ENCODE measurements at places on chromosomes 3 and 15.

DNA sequence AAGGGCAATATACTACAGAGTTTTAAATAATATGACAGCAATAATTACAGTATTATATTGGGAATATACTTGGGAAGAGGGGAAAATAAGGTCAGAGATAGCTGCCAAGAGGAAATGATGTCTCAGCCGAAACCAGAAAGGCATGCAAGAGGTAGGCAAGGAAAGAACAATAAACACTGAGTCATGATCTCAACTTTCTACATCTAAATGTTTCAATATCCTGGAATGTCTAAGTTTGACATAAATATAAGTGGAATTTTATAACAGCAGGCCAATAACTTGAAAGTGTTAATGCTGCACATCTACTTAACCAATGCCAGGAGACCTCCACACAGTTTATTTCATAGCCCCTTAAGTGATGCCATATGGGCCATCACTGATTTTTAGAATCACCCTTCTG lies 99.8 kb upstream of the CPNE4 start:
- peak; percentile 90 for DNase-seq

DNA sequence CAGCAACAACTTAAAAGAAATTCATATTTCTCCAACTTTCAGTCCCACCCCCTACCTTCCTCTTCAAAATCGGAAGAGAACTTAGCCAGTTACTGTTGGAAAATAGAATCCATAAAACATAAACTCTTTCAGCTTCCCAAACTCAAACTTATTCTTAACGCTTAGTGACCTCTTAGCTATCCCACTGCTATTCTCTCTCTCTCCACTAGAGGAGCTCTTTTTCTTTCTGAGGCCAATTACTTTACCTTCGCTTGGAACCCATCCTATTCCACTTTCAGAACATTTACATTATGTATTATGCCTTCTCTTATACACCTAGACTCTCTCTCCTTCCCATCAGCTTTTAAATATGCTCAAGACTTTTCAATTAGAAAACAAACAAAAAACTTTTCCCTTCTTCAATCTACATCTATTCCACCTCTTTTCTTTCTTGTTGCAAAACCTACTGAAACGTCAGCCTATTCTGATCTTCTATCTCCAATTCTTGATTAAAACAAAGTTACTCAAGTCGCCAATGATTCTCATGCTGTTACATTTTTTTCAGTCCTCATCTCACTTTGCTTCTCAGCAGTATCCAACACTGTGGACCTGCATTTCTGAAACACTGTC lies 13.4 kb upstream of the GHSR start:
- peak; percentile 40 for DNase-seq

DNA sequence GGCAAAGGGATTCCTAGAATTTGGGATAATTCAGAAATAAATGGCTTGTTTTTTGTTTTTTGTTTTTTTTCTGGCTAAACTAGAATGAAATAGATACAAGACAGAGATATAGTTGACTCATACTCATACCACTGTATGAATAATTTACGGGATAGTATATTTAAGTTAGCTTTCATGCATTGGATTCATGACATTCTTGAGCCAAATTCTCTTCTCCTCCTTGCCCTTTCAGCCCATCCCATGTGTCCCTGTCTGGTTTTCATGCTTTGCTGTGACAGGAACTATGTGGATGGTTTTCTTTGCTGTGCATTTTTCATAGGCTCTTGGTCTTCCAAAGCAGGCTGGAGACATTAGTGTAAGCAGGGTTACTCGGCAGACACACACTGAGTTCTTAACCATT lies 66.6 kb upstream of the UMPS start:
- peak; percentile 67 for DNase-seq

DNA sequence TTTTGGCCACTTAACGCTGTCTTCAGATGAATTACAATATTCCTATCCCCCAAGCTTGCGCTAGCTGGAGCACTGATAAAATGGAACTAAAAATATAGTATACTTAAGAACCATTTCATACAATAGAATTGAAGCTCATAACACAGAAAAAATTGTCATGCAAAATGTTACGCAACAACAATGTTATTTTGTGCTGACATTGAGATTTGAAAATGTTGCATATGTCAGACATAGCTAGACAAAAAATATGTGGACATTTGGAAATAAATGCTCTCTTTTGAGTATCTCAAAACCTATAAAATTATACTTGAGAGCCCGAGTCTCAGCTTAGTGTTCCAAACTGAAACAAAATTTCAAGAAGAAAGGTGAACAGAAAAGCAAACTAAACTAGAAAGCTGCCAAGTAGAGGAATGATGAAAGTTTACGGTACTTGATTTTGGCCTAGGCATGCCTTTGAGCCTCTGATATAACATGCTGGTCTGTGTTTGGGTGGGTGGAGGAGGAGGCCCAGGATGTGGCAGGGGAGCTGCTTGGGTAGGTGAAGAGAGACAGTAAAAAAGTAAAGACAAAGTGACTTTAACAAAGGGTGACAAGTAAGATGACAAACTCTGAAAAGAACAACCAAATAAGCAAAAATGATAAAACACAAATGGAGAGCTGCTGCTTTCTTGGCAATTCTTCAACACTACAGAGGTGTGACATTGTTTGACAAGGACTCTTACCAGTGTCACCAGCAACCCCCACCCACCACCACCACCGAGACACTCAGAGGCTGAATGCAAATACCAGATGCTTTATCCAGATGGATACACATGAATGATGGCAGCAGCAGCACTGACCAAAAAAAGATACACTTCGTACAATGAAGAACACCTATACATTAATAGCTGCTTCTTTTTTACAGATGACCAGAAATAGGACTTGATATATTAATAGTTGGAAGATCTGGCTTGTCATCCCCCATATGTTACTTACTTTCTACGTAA lies 129.3 kb upstream of the FEZF2 start:
- DNase-seq = no peak

DNA sequence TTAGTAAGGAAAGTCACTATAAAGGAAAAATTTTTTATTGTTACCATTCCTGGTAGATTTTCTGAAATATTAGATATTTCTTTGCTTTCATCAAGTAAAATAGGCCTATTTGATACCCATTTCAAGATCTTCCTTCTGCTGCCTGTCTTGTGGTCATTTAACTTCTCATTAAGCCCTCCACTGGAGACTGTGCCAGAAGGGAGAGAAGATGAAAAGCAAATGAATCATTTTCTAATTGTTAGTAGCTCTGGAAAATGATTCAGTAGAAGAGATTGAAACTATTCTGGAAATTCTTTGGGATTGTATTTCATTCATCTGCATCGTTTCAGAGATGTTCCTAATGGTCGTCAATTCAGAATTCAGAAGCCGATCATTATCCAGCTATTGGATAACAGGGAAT lies 3.2 kb downstream of the KCTD6 start:
- peak; percentile 55 for DNase-seq

Data from GM23248 (cell line).